Left lung (tissue), 14 donors: ENCODE measurements at places on chromosomes 2 and 18. TPM values are rescaled to one million over a fixed set of nuclear protein-coding genes. Genes with fewer than 3 reads are reported as not detected.

DNA sequence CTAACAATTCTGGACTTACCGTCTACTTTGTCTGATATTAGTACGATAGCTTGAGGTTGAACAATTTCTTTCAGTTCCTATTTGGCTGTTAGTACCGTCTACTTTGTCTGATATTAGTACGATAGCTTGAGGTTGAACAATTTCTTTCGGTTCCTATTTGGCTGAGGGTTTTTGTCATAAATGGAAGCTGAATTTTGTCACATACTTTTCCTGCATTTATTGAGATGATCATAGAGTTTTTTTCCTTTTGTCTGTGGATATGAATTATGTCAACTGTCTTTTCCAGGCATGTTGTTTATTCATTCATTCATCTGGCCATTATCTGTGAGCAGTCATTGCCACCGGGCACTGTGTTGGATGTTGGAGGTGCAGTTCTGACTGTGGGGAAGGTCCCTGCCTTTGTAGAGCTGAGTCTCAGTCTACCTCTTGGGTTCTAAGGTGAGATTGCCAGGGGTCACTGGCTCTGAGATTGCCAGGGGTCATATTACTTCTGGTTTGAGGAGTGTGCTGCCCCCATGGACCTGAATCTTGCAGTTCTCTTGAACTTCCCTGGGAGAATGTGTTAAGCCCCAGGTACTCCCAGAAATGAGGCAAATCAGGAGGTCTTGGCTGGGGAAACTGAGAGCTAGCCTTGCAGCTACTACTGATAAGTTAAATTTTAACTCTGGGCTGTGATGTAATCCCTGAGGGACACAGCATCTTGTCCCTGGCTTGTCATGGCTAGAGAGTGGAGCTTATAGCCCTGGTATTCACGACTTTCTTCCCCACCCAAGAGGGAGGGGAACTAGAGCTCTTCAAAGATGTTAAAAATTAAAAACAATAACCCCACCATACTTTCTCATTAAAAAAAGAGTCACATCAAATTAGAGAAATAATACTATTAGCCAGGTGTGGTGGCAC lies 89.1 kb upstream of the MBOAT2 start:
- DNase-seq: no peak
- no peak overlapping the region for H3K4me3 ChIP-seq
- no peak overlapping the region for H3K27ac ChIP-seq
- H3K27me3 ChIP-seq: no peaks in the 10 kb centered on the region
- H3K4me1 ChIP-seq: peaks cover 4% of the 10 kb centered on the region

DNA sequence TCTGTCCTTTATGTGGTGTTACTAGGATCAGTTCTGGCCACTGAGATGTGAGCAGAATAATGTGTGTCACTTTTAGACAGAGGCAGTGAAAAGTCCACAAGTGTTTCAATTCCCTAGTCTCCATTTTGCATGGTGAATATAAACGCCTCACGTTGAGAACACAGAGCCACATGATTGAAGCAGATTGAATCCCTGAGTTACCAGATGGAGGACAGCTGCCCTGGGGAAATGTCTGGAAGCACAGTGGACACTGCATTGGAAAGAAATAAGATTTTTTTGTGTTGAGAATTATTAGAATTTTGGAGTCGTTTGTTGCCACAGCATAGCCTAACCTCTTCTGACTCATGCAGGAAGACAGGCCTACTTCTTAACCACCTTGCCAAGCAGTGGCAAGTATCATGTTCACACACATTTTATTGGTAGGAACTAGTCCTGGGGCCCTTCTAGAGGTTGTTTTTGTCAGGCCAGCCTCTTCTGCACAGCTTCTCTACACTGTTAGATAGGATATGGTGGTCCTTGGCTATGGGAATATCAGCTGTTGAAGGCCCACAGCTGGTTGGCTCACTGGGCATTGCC lies 188.6 kb downstream of the TMEM182 start:
- H3K4me1 ChIP-seq: no peaks in the 10 kb centered on the region
- H3K4me3 ChIP-seq: no peak overlapping the region
- no peak for DNase-seq
- H3K27ac ChIP-seq: no peak overlapping the region
- no peaks in the 10 kb centered on the region for H3K36me3 ChIP-seq

DNA sequence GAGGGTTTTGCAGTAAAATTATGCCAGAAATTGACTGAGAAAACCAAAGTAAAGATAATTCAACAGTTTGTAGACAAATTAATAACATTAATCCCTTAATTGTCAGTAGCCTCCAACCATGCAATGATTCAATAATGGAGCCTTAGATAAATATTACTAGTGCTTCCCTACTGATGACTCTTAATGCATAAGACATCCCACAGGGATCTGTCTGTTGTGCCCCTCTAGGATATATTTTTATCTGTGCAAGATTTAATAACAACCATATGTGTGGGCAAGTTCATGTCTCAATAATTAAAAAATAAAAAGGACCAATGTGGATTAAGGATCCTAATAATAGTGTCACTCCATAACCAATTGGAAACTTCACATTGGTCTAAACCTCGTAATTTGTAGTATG lies 230.3 kb upstream of the TCF4 start:
- no peaks in the 10 kb centered on the region for H3K4me1 ChIP-seq
- H3K36me3 ChIP-seq: no peaks in the 10 kb centered on the region
- no peaks in the 10 kb centered on the region for H3K27me3 ChIP-seq
- no peak overlapping the region for H3K27ac ChIP-seq

- no peaks in the 10 kb centered on the region for H3K36me3 ChIP-seq
- H3K27me3 ChIP-seq: no peaks in the 10 kb centered on the region
- H3K27ac ChIP-seq: no peak overlapping the region
- H3K4me3 ChIP-seq: no peak overlapping the region
Measured at GRCh38 chr2:186460465-186460864, 25.6 kb upstream of the ZC3H15 start.

MYO5B gene
- total RNA-seq: 25.5 TPM
